ENCODE measurements at places on chromosomes 13 and 19. TPM values are rescaled to one million over a fixed set of nuclear protein-coding genes. Genes with fewer than 3 reads are reported as not detected.

ZNF208 gene
- 0.70 TPM for total RNA-seq

VSIG10L gene
- total RNA-seq: 7.6 TPM

SYNE4 gene
- total RNA-seq: 4.8 TPM

CYTH2 gene
- total RNA-seq: 59.4 TPM

KLK6 gene
- total RNA-seq: not detected

CCDC169 gene
- total RNA-seq: 0.70 TPM

FCAR gene
- total RNA-seq: not detected

TPTE2 gene
- total RNA-seq: 0.22 TPM

MCOLN1 gene
- 11.8 TPM for total RNA-seq

GRCh38 chr13:95608640-95609323 is 35.7 kb downstream of the DZIP1 start:
- H3K27me3 ChIP-seq: peaks cover 12% of the 10 kb centered on the region
- H3K4me3 ChIP-seq: no peak overlapping the region
- no peaks in the 10 kb centered on the region for H3K4me1 ChIP-seq
- H3K36me3 ChIP-seq: no peaks in the 10 kb centered on the region

DNA sequence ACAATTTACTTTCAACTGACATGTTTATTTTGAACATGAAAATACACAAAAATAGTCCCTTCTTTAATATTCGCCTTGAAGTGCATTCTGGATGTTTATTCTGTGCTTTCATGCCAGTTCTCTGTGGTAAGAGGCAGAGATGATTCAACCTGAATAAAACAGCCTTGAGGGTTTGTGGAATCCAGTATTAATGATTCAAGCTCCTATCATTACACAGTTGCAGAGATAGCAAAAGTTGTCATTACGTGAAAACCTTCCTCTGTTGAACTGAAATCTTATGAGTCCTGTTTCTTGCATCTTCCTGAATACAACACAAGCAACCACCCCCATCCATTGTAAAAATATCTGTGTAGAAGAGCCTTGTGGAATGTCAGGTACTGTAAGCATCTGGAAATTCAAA is 142.3 kb upstream of the HTR2A start:
- no peaks in the 10 kb centered on the region for H3K4me1 ChIP-seq
- no peaks in the 10 kb centered on the region for H3K36me3 ChIP-seq
- peaks cover 16% of the 10 kb centered on the region for H3K27me3 ChIP-seq
- DNase-seq: no peak
- H3K27ac ChIP-seq: no peak overlapping the region

DNA sequence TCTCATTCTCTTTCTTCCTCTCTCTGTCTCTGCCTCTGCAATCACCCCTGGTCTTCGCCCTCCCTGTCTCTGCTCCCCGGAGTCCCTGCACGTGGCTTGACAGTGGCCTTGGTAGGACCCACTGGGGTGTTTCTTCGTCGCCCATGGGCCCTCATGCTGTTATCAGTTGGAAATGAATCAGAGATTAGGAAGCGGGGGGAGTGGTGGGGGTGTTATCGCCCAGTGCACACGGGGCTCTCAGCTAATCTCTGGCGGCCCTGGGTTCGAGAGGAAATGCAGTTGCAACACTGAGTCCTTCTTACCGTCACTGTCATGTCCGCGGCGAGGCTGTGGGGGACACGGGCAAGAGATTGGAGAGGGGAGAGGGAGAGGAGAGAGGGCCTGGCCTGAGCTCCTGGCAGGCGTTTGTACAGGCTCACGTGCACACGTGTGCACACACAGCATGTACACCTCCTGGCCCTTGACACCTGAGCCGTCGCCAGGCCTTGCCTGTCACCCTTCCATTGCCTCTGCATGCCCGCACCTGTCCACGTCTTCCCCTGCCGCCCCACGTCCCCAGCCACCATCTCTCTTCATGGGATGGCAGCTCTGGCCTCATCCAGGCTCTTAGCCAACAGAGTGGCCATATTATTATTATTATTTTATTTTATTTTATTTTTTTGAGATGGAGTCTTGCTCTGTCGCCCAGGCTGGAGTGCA is 37.8 kb upstream of the SLC7A10 start:
- H3K27me3 ChIP-seq: peaks cover 31% of the 10 kb centered on the region
- peaks cover 15% of the 10 kb centered on the region for H3K4me1 ChIP-seq
- no peak overlapping the region for H3K27ac ChIP-seq
- H3K36me3 ChIP-seq: no peaks in the 10 kb centered on the region
- no peak for DNase-seq

DNA sequence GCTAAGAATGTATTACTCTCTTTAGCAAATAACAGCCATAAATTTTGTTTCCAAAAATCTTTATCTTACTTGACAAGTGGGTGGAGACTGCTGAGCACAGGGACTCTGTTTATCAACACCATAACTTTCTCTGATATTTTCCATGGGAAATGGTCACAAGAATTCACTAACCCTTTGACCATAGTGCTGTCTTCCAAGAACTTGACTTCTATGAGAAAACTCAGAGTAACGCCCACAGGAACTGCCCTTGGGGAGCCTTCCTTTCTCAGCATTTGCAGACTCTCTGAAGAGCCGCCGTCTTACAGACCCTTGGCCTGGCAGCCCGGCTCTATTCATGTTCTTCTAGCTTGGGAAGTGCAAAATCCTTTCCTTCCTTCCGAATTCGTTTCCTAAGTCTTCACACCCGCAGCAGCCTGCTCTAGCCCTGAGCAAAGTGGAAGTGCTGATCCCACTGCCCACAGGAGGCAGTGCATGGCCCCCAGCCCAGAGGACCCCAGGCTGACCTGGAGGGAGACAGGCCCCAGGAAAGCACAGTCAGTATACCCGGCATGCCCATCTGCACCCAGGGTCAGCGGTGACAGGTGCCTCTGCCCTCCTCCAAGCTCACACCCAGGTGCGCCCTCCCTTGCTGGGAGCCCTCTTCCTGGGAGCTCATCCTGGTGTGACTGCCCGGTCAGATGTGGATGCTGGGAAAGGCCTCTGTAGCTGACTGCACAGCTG is 10.2 kb downstream of the GAS6 start:
- H3K27ac ChIP-seq: no peak overlapping the region
- H3K36me3 ChIP-seq: no peaks in the 10 kb centered on the region
- no peak for DNase-seq
- peaks cover 14% of the 10 kb centered on the region for H3K27me3 ChIP-seq
- peaks cover 6% of the 10 kb centered on the region for H3K4me1 ChIP-seq
- no peak overlapping the region for H3K4me3 ChIP-seq

DNA sequence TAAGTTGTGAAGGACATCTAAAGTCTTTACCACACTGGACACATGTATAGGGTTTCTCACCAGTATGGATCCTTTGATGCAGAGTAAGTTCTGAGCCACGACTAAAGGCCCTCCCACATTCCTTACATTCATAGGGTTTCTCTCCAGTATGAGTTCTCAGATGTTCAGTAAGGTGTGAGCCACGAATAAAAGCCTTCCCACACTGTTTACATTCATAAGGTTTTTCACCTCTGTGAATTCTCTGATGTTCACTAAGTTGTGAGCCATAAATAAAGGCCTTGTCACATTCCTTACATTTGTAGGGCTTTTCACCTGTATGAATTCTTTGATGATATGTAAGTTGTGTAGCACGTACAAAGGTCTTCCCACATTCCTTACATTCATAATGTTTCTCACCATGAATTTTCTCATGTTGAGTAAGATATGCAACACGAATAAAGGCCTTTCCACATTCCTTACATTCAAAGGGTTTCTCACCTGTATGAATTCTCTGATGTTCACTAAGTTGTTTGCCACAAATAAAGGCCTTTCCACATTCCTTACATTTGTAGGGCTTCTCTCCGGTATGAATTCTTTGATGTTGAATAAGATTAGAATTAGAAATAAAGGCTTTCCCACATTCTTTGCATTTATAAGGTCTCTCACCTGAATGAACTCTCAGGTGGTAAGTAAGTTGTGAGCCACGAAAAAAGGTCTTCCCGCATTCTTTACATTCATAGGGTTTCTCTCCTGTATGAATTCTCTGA is 29.8 kb downstream of the ZNF571 start:
- no peaks in the 10 kb centered on the region for H3K4me1 ChIP-seq
- H3K27ac ChIP-seq: no peak overlapping the region
- H3K27me3 ChIP-seq: no peaks in the 10 kb centered on the region
- no peak for DNase-seq
- no peak overlapping the region for H3K4me3 ChIP-seq

DNA sequence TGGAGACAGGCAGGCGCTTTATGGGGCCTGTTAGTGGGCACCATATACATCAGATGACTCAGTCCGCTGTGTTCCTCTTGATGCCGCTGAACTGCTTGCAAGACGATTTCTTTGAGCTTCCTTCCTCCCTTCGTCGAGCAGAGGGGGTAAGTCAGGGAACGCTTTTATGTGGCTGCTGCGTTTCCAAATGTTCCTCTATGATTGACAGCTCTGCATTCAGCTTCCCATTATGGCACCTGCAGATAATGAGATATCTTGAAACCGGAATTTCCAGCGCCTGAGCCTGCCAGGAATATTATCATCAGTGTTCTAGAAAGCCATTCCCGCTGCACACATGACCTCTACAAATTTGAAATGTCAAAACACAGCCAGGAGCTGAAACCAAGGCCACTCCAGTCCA is 257.0 kb downstream of the TSHZ3 start:
- DNase-seq: no peak

DNA sequence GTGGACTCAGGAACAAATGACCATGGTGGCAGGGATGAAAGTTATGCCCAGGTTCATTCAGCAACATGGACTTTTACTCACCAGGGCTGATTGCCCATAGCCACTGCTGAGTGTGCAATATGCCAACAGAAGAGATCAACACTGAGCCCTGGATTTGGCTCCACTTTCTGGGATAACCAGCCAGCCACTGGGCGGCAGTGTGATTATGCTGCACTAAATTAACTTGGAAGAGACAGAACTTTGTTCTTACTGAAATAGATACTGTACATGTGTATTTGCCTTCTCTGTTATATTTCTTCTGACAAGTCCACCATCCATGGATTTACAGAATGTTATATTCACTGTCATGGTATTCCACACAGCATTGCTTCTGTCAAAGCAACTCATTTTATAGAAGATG is 257.4 kb downstream of the TDRD3 start:
- no peak for DNase-seq
- H3K36me3 ChIP-seq: no peaks in the 10 kb centered on the region
- H3K27ac ChIP-seq: no peak overlapping the region
- H3K27me3 ChIP-seq: no peaks in the 10 kb centered on the region
- no peaks in the 10 kb centered on the region for H3K4me1 ChIP-seq

Data from activated T-cell treated with anti-CD3 and anti-CD28 coated beads, Interleukin-2, amount 50 U/mL, for 72 hours (primary cell).